ENCODE measurements at places on chromosomes 2 and 18.

DNA sequence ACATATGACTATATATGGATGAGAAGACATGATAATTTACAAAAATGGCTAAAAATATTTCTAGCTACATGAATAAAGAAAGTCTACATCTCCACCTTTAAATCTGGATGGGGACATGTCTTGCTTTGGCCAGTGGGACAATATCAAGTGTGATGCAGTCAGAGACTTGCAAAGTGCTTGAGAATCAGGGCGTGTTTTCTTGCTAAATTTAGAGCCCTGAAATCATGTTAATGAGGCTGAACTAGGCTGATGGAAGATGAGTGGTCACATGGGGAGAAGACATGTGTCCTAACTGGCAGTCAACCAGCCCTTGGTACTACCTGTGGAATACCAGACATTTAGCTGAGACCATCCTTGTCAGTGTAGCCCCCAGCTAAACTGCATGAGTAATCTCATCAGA, 278.5 kb upstream of the RGPD4 start:
- no peak for DNase-seq

DNA sequence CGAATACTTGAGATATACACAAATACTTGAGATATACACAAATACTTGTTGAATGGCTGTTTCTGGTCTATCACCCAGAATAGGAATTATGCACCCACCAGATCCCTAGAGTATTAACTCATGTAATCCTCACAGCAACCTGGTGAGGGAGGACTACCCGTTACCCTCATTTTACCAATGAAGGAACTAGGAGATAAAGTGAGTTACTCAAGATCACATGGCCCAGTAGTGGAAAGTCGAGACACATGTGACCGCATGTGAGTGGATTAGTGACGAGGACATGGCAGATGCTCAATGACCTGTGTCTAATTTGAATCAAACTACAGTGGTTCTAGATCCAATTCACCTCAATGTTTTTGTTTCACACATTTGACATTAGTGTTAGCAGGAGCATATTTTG, 2.4 kb downstream of the MOGAT1 start:
- no peak for DNase-seq

- DNase-seq, result no peak
These were observed 3.2 kb downstream of the NOTO start for GRCh38 chr2:73205611-73206010.

GRCh38 chr2:125471963-125472362, 1184.0 kb upstream of the GYPC start:
- no peak for DNase-seq

DNA sequence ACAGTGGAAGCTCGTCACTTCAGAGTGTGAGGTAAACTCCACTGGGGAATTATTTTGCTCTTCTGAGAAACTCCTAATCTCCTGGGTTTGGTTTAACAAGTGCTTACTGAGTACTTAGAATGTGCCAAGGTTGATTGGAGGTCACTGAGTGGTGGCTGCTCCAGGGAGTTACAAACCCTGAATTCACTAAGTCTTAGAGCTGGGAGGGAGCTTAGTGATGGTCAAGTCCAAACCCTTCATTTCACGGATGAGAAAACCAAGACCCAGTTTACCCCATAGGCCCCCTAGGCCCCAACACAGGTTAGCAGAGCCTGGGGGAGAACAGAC, 52.0 kb downstream of the SLC4A5 start:
- DNase-seq, result no peak

DNA sequence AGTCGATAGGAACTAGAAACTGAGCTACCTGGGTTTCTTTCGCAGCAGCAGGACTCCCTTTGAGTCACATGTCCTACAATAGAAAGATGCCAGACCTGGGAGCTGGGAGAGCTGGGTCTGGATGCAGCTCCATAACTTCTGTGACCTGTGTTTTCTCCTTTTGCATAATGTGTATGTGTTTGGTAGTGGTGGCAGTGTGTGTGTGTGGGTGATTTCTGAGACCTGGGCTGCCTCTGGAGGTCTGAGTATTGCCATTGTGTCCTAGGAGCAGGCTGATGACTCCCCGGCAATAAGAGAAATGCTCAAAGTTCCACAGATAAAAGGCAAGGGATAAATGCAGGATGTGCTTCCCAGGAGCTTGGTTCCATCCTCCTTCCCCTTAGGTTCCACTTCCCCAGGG, 6.4 kb downstream of the WNT10A start:
- no peak for DNase-seq

- DNase-seq, result no peak
These were observed 104.6 kb upstream of the EML6 start for GRCh38 chr2:54618646-54619565.

- DNase-seq, result no peak
These were observed 25.2 kb upstream of the CASP10 start for GRCh38 chr2:201157694-201158093.

- DNase-seq, result no peak
These were observed 38.0 kb upstream of the NFE2L2 start for GRCh38 chr2:177302552-177302951.

DNA sequence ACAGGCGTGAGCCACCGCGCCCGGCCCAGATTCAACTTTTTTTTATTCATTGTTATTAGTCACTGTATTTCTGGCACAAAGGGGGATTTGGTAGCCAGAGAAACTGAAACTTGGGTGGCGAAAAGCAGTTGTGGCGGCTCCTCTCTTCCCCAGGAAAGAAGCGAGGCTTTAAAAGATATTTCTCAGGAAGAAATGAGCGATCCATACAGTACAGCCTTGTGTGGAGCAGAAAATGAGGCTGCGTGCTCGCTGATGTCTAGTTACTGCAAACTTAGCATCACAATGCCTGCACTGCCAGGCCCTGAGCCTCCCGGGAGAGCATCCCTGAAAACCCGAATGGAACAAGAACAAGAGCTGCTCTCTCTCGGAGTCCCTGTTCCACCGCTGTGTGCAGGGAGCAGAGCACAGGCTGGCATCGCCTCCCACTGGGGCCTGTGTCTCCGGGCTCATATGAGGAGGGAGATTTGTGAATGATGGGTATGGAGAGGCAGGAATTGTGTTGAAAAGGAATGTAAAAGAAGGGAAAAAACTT, 234.0 kb downstream of the ZNF516 start:
- no peak for DNase-seq

DNA sequence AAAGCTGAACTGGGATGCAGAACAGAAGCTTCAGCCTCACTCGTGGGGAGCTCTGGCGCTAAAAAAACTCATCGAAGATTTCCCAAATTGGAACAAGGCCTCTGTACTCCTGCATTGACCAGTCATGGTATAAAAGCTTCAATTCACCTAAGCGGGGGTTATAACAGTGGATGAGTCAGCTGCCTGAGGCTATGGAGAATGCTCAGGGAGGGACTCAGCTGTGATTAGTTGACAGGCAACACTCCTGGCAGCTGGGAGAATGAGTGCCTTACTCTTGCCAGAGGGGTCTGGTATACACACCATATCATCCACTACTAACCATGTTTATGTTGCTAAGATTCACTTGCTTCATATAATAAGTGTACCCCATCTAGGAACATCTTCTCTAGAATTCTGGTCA, 350.6 kb upstream of the VRK2 start:
- DNase-seq, result no peak

GRCh38 chr2:239502430-239503186, 101.8 kb upstream of the HDAC4 start:
- DNase-seq, result no peak

GRCh38 chr2:12971581-12972365, 255.0 kb downstream of the TRIB2 start:
- no peak for DNase-seq

GRCh38 chr18:6741232-6741663, 11.7 kb downstream of the ARHGAP28 start:
- DNase-seq, result no peak

DNA sequence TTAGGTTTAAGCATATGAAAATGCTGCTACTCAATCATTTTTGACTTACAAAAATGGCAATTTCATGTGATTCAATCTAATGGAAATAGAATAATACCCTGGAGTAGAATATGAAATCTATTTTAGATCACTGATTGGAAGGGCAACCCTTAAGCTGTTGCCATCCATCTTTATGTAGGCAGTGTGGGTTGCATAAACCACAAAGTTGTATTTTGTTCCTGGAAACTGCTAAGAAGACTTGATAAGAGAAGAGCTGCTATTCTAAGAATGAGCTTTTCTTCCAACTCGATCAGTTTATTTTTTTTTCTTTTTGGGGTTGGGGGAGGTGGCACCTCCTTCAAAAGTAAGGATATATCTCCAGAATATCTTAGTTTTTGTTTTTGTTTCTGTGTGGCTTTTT, 60.2 kb downstream of the CAVIN2 start:
- DNase-seq, result no peak

GRCh38 chr2:85772019-85772745, 18.4 kb downstream of the ATOH8 start:
- DNase-seq, result peak; percentile 83

- DNase-seq, result no peak
These were observed 14.0 kb upstream of the ACOXL start for GRCh38 chr2:110718382-110718781.

DNA sequence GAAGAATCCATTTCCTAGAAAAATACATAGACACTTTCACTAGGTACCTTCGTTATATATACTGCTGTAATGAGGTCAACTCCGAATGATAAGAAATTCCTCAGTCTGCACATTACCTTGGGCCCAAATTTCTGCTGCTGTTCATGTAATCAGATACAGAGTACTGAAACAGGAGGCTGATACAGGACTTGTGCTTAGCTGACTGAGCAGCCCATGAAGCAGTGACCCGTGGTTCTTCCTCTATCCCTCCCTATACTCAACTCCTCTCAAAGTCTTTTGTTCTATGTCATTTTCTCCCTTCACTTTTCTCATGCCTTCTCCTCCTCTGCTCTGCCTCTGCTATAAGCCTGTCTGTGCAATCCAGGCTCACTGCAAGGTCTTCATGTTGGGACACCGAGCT, 57.5 kb upstream of the ST8SIA5 start:
- DNase-seq, result no peak

DNA sequence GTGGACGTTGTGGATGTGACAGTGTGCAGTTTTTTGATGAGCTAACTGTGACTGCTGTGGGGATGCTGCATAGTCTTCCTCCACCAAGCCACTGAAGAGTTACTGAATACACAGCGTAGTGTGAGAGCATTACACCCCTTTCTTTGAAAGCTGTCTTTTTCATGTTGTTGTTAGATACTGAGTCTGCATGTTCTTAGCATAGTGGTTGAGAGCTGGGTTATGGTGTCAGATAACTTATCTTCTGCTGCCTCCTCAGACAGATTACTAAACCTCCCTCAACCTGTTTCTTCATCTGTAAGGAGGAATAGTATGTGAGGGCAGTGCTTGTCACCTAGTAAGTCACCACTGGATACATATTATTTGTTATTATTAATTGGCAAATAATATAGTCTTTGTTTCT, 63.2 kb downstream of the CEP192 start:
- no peak for DNase-seq

- no peak for DNase-seq
These were observed 223.3 kb downstream of the RIT2 start for GRCh38 chr18:42892181-42892580.

DNA sequence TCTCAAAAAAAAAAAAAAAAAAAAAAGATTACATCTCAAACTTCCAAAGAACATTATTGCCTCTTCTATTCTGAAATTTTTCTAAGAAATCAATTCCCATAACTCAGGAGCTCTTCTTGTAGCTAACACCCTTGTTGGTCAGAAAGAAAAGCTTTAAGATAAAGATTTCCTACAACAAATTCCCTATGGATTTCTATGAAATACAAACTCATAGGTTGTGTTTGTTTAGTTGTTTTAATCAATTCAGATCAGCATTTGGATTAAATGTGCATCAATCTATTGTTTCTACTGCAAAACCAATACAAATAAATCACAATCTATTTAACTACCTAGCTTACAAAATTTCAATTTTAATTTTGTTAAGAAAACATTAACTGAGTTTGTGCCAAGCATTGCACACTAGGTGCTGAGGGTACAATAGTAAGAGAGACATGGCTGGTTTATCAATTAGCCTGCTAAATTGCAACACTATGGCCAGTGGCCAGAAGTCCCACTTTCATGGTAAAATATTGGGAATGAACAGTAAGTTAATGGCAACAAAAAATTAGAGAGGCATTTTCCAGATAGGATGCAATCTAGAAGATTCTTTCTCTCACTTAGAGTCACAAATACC, 80.2 kb upstream of the MYCN start:
- DNase-seq, result no peak

DNA sequence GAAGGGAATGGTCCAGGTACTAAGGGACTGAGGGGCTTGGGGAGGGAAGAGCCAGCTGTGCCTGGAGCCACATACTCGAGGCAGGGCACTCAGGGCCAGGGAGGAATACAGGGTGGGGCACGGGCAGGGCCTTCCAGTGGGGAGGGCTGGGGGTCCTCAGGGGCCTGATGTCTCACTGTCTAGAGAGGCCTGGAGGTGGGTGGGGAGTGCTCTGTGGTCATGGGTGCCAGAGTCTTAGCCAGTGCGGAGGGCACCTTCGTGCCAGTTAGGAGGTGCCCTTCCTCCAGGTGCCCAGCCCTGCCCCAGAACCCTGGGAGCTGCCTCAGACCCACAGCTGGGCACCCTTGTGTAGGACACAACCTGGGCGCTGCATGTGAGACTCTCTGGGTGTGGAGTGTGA, 81.2 kb downstream of the SMAD7 start:
- no peak for DNase-seq

- DNase-seq, result no peak
These were observed 148.1 kb downstream of the BAZ2B start for GRCh38 chr2:159468257-159468656.

DNA sequence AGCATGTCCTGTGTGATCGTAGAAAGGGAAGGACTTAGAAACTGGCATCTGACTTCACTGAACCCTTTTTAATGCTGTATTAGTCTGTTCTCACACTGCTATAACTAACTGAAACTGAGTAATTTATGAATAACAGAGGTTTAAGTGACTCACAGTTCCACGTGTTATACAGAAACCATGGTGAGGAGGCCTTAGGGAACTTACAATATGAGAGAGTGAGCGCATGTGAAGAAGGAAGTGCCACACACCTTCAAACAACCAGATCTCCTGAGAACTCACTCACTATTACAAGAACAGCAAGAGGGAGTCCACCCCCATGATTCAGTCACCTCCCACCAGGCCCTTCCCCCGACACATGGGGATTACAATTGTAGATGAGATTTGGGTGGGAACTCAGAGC, 811.3 kb downstream of the CPS1 start:
- DNase-seq, result no peak

GRCh38 chr2:7510353-7510752, 593.1 kb downstream of the RNF144A start:
- no peak for DNase-seq

- no peak for DNase-seq
These were observed 220.1 kb upstream of the CTAGE1 start for GRCh38 chr18:22637787-22638186.

- DNase-seq, result no peak
These were observed 51.2 kb upstream of the ALPP start for GRCh38 chr2:232327105-232328031.

DNA sequence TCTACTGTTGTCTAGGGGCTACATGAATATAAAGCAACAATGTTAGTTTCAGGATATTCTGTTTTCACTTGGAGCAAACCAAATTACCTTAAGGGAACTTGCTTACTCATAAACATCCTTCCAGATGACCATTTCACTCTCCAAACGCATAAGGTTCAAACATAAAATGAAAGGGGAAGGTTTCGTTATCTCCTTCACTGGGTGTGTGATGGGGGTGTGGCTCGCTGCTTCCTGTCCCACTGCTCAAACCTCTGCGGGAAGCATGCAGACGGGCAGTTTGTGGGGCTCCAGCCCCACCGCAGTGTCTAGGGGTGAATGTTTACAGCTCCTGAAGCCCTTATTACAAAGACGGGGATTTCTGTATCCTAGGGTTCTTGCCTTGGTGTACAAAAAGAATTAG, 1310.9 kb upstream of the TMEFF2 start:
- DNase-seq, result no peak

GRCh38 chr18:22475426-22476100, 57.8 kb upstream of the CTAGE1 start:
- DNase-seq, result no peak

Data from cerebellar nuclear complex (tissue), 1 donor.